H54 (cell line): ENCODE measurements at places on chromosomes 5 and 9.

GRCh38 chr9:15142878-15143534 lies 164.0 kb downstream of the TTC39B start:
- DNase-seq, result no peak

DNA sequence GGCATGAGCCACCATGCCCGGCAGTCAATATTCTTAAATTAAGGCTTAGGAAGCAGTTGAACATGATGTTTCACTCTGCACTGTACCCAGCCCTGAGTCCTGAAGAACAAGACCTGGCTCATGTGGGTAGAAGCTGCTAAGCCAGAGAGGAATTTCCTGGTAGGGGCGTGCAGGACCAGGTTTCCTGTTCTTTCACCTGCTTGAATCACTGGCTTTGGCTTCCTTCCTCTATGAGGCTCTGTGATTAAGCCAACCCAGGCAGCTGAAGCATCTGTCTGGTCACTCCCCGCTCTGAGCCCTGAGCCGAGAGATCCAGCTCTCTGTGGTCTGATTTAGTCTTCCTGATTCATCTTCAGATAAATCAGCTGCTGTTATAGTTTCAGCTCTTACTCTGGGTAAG lies 29.1 kb downstream of the CFAP77 start:
- no peak for DNase-seq

GRCh38 chr9:86347991-86348390 lies 6.2 kb downstream of the TUT7 start:
- DNase-seq, result no peak

GRCh38 chr5:39360471-39361111 lies 3.7 kb downstream of the C9 start:
- no peak for DNase-seq

DNA sequence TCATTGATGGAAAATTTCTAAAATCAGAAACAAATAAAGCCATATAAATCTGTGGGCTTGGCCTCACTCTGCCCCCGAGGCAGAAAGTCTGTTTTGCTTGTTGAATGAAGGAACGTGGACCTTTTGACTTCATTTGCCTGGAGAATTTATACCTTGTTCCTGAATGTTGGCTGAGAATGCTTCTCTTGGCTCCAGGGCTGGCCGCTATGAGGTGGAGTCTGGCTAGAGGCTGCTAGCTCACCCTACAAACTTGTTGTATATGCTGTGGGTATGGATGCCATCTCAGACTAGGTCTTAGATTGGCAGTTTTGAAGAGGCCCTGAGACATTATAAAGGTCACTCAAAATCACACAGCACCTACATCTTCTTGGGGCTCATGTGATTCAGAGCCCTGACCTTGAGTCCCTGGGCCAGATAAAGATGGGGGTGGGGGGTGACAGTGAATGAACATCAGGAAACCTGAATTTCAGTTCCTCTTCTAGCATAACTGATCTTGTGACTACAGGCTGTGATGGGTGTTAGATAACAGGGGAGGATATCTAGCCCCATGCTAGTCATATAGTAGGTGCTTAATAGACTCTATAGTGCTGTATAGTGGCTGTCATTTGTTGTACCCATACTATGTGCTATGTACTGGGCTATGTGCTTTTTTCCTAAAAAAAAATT lies 2.8 kb downstream of the GM2A start:
- DNase-seq, result no peak

- DNase-seq, result no peak
These were observed 54.3 kb downstream of the TLE1 start for GRCh38 chr9:81634915-81635516.

GRCh38 chr5:96660971-96661854 lies 963 bp upstream of the CAST start:
- DNase-seq, result no peak

- no peak for DNase-seq
These were observed 55.1 kb downstream of the LHFPL2 start for GRCh38 chr5:78593465-78593864.

GRCh38 chr9:118674942-118675341 lies 694.3 kb downstream of the BRINP1 start:
- no peak for DNase-seq

- DNase-seq, result no peak
These were observed 274.0 kb upstream of the DAPK1 start for GRCh38 chr9:87223392-87224246.

- no peak for DNase-seq
These were observed 131.0 kb upstream of the ITGA1 start for GRCh38 chr5:52656569-52657246.

DNA sequence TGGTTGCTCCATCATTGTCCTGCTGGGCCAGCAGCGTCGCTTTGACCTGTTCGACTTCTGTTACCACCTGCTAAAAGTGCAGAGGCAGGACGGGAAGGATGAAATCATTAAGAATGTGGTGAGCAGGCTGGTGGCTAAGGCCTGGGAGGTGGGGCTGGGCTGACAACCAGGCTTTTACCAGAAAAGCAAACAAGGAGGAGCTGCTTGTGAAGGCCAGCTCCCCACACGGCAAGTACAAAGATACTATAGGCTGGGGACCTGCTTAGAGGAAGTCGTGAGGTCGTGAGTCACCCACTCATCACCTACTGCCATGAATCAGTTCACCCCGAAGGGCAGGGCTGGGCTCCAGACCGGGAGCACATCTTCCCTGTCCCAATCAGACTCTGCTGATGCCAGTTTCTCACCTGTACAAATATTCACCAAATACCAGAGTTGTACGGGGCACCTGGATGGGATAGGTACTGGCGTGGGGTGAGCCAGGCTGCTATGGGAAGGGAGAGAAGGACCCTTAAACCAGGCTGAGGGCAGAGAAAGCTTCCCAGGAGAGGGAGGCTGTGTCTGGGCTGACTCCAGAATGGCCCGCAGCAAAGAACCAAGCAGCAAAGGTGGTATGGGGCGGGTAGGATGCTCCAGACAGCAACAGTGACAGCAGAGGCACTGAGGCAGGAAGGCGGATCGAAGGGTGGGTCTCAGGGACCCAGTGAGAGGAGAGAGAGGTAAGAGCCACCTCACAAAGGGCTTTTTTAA lies 69.3 kb upstream of the NIPAL4 start:
- DNase-seq, result peak; percentile 90

DNA sequence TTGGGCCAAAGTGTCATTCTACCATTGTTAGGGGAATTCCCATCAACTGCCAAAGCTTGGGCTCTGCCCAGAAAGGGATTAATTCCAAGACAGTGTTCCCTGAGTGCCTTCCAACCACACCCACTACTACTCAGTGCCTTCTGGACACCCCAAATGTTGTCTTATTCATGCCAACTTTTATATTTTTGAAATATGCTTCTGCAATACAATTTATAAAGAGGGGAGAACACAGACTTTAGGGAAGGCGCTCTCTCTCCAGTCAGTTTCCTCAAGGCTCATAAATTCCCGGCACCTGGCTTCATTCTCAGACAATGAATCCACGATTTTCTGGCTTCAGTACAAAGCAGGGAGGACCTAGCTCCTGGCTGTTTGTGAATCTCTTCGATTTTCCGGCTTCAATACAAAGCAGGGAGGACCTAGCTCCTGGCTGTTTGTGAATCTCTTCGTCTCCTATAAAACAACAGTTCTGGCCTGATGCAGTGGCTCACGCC lies 120.1 kb upstream of the MYO10 start:
- peak; percentile 44 for DNase-seq

GRCh38 chr5:123359454-123360200 lies 63.6 kb downstream of the CEP120 start:
- DNase-seq, result no peak

DNA sequence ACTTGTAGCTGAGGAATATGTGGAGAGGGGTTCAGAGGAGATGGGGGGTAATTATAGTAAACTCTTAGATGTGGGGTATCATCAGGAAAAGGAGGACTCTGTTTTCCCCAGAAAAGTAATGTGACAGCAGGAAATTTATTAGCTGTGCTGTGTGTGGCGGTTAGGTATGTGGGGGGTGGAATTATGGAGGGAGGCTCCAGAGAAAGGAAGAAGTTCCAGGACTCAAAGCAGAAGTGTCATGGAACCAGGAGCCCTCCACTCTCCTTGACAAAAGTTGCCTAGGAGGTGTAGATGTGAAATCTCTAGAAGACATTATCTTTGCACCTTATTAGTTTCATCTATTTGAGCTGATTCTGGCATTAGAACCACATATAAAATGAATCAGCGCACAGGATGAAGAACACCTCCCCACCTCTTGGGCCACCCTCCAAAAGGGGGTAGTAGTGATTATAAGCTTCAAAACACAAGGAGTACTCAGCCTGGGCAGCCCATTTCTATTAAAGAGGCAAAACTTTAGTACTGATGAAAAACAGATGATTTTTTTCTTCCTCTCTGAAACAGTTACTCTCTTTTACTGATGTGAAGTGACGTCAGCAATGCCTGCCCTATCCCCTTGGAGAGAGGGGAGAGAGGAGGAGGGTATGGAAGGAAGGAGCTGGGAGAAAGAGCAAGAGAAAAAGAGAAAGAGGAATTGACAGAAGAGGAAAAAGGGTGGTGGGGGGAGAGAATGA lies 18.2 kb downstream of the NR2F1 start:
- no peak for DNase-seq

GRCh38 chr5:173597304-173597703 lies 19.1 kb downstream of the BOD1 start:
- no peak for DNase-seq

GRCh38 chr5:31884896-31885295 lies 246.0 kb downstream of the PDZD2 start:
- no peak for DNase-seq

- DNase-seq, result no peak
These were observed 2.1 kb downstream of the CACNA1B start for GRCh38 chr9:137879566-137880150.

DNA sequence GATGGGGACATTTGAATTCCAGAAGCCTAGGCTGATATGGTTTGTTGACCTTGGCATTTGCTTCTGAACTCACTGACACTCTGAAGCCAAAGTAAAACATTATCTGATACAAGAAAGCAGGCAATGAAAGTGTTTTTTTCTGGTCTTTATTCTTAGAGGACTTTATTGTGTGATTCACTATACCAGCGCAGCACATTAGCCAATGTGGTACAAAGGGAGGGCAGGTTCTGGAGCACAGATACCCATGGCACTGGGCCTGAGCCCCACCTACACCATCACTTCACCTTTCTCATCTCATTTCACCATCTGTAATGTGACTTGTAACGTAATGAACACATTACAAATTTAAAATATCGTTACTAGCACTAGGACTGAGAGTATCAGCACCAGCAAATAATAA lies 89.7 kb upstream of the ZNF366 start:
- DNase-seq, result no peak
